ENCODE measurements at places on chromosomes 7 and 10.
A peak's percentile ranks its signal among the peaks of the same experiment; 100 is the strongest.

DNA sequence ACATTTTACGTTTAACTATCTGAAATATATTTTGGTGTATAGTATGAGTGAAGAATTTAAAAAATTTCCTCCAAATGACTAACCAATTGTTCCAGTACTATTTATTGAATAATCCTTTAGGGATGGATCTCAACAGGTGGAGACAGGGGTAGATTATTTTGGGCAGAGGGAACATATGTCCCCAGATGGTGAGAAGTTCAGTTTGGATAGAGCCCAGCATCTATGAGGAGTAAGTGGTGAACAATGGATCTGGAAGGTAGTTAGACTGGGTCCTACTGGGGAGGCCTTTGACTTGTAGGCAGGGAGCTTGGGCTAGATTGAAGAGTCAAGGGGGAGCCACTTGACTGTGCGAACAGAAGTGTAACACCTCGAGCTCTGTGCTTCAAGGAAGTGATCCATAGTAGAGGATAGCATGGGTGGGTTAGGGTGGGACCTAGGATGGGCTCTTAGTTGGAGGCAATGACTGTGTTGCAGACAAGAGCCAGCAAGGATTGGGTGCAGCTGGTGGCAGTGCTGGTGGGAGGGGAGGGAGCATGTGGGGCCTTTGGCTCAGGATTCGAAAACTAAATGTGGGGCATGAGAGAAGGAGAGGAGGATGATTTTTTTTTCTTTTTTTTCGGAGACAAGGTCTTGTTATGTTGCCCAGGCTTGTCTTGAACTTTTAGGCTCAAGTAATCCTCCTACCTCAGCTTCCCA lies 3.9 kb upstream of the PURB start:
- DNase-seq: no peak

GRCh38 chr7:3197567-3198213 lies 103.4 kb upstream of the SDK1 start:
- no peak for DNase-seq

- no peak for DNase-seq
These were observed 90.9 kb downstream of the NT5C2 start for GRCh38 chr10:103102195-103102594.

DNA sequence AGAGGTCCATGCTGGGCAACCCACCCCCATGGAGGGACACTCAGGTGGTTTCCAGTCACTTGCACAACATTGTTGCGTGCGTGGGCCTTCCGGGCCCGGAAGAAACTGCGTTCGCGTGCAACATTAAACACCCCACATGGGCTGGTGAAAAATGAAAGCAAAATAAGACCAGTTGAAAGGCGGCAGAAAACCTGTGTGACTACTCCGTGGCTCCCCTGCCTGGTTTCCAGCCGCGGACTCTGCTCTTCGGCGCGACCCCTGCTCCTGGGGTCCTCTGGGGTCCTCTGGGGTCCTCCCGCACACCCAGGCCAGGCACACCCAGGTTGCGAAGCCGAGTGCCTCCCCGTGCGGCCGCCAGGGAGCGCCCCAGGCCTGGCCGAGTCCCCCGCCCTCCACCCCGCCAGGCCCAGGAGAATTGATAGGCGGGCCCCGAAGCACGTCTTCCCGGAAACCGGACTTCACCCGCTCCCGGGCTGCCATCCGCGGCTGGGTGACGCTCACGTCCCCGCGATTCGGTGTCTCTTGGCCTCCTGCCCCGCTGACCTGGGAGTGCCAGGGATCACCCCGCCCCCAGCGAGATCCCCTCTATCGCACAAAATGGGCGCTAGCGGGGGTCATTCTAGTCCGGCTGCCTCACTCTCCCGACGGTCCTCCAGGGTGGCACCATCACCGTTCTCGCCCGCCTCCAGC lies 1.9 kb upstream of the SH2D4B start:
- DNase-seq: peak; percentile 83

DNA sequence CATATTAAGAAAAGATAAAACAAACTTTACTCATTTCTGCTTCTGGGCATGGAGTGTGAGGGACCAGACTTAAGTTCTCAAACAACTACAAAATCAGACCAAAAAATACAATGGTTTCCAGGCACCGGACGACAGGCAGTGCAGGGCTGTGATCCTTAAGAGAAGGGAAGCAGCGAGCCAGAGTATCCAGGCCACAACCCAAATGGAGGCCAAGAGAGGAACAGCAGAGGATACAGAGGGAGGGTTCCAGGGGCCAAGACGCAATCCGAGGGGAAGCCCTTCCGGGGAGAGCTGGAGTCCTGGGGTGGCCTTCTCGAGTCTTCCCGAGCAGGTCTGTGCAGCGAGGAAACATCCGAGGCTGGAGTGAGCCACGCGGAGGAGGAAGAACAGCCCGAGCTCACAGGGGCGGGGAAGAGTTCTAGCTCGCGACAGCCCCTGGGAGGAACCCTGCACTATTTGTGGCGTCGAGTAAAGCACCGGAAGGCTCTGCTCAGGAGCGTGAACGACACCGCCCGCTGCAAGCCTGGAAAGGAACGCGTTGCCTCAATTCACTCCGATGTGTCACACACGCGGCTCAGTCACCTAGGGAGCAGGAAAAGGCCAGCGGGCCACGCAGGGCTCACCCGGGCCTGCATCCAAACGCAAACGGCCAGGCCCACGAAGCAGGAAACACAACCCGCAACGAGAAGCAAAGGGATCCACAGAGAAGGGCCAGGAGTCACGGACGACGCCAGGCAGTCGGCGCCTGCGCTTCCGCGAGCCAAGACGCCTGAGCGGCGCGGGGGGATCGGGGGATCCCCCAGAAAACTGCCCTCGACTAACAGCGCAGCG lies 933 bp upstream of the RNF32 start:
- no peak for DNase-seq

DNA sequence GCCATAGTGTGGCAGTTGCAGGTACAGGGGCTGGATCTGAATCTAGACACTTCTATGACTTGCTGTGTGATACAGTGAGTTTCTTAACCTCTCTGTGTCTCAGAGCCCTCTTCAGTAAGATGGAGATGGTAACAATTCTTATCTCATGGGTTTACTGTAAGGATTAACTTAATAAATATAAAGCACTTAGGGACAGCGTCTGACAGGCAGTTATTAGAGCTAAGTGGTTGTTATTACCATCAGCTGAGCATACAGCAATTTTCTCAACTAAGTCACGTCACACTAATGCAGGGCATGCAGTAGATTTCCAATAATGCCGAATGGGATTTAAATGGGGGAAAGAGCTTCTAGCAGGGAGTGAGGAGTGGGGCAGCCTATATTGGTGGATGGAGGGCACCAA lies 162.6 kb downstream of the SH2D4B start:
- no peak for DNase-seq
